ENCODE measurements at places on chromosomes 12 and 14. TPM values are rescaled to one million over a fixed set of nuclear protein-coding genes. Genes with fewer than 3 reads are reported as not detected.

GRCh38 chr14:31275731-31276130 is 68.1 kb upstream of the HECTD1 start:
- DNase-seq = no peak

- no peak for DNase-seq
Observed at GRCh38 chr12:6341417-6342139, at the start of gene TNFRSF1A. Gene TNFRSF1A (minus strand): TSS chr12:6342076. CDS start chr12:6341814, 262 bp downstream.

- no peak for DNase-seq
Observed at GRCh38 chr14:90060312-90060964, 1.4 kb upstream of the KCNK13 start.

- no peak for DNase-seq
Observed at GRCh38 chr12:49801141-49802063, 26.8 kb downstream of the NCKAP5L start.

GRCh38 chr12:6752167-6752920 is 597 bp downstream of the MLF2 start:
- no peak for DNase-seq

GRCh38 chr12:100186071-100186470 is 14.5 kb upstream of the ACTR6 start:
- DNase-seq = no peak

DNA sequence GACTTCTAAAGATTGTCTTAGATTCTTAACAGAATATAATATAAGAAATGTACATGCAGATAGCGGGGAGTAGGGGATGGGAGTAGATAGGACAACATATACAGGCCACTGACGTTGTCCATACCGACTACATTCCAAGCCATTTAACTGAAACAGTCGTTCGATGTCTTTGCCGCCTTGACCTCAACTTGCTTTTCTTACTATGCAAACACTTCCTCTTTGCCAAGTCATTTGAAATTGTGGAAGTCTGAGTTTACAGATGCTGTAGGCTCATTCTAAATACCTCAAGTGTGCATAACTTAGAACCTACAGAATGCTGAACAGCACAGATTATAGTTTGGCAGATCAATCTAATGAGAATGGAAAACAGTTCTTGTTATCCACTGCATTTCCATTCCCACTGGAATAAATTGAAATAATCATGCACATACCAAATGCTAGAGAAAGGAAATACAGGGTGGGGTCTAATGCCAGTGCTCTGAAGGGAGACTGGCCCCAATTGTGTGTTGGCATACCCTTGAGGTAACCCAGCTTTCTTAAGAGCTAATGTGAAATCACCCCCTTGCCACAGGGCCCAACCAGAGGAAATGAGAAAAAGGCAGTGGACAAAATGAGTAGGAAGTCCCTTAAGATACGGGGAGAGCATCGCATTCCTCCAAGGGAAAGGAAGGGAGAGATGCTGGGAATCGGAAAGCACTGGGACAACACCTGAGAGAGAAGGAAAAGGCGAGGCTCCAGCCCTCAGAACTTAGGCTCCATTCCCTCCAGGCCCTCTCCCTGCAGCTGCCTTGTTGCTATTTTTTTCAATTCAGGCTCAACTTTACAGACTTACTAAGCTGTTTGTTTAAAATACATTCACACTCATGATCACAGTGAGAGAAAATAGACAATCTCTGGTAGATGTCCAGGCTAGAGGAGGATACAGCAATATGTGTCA is 380.9 kb upstream of the TMTC1 start:
- no peak for DNase-seq

DNA sequence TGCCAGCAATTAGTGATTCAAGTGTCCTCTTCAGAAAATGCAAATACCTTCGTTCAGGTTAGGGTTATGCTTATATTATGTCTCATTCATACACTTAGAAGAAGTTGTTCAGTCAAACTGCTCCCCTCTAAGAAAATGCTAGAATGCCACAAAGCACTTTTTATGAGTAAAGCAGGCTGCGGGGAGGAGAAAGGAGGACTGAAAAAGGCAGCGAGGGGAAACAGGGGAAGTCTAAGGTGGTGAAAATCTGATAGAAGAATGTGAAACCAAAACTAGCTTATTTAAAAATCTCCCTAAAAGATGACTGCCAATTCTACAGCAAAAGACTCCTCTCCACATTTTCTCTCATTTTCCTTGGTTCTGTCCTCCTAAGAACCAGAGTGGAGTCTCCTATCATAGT is 70.1 kb downstream of the PRKD1 start:
- DNase-seq = no peak

DNA sequence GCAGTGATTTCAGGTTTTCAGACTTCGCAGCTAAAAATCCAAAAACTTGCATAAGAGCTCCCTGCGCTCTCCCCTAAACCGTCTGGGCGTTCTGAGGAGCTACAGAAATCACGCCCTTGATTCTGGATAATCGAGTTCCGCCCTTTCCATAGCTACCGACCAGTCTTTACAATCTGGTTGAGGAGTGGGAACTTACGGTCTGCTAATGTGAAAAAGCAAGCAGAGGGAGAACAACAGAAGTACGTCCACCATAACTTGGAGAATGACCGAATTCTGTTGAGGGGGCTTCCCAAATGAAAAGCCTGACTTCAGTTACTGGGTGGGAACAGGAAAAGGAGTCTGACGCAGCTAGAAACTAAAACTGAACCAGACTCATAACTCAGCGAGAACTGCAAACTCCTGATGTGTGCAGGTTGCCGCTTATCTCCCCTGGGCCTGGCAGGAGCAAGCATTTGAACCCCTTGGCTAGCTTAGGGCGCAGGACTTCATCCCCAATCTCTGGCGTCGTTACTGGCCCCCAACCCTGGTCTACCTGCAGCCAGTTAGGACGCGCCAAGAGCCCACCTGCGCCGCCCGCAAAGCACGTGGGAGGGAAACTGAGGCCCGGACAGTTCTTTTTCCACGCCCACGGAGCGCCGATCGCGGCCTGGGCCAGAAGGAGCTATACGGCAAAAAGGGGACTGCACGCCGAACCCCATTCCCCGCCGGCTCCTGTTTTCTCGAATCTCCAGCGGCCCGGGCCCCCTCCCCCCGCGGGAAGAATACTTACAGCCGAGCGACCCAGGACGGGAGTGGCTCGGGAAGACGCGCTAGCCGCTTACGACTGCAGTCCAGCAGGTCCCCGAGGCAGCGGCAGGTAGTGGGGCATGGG is 838 bp downstream of the LRIG3 start:
- DNase-seq = no peak

GRCh38 chr14:35944847-35945246 is 118.7 kb downstream of the BRMS1L start:
- DNase-seq = no peak

- DNase-seq = no peak
Observed at GRCh38 chr14:22996768-22997654, 12.9 kb downstream of the C14orf93 start.

DNA sequence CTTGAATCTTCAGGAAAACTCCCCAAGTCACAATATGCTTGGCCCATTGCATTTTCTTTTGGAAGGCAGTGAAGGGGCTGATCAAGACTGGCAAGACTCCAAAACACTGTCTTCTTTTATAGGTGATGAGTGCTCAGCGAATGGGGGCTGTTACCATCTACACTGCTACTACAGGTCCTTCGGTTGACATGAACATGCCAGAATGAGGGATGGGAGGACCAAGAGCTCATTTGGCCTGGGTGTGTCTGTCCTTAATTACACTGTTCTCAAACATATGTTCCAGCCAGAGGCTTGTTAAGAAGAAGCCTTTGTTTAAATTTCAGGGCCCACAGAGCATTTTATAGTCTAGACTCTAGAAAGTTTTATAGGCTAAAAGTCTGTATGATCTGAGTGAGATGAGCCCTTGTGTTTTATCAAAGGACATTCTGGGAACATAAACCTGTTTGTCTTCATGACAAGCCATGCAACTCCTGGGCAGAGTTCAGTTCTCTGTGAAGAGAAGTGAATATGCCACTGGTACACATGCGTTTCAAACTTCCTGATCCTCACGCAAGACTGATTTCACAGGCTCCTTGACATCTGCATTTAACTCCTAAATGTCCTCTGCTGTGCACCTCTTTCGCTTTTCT is 4.7 kb upstream of the FAM234B start:
- no peak for DNase-seq

GRCh38 chr12:1726753-1727152 is 35.9 kb downstream of the ADIPOR2 start:
- DNase-seq = no peak

DNA sequence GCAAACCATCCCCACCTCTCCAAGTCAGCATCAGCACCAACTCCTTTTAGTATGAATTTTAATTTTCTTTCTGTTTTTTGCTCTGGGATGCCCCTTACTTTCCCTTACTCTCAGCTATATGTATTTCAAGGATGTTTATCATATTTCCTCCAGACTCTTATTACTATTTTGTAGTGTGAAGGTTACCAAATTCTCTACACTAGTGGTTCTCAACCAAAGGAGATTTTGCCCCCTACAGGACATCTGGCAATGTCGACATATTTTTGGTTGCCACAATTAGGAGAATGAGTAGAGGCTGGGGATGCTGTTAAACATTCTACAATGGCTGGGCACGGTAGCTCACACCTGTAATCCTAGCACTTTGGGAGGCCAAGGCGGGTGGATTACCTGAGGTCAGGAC is 29.1 kb upstream of the SOS2 start:
- DNase-seq = no peak

GRCh38 chr12:57166971-57167371 is 19.6 kb upstream of the LRP1-AS start:
- DNase-seq = peak; percentile 72

GRCh38 chr14:79419571-79420327 is 791.6 kb downstream of the DIO2 start:
- DNase-seq = no peak

- DNase-seq = no peak
Observed at GRCh38 chr14:36222952-36223468, 46.5 kb upstream of the PTCSC3 start.

DNA sequence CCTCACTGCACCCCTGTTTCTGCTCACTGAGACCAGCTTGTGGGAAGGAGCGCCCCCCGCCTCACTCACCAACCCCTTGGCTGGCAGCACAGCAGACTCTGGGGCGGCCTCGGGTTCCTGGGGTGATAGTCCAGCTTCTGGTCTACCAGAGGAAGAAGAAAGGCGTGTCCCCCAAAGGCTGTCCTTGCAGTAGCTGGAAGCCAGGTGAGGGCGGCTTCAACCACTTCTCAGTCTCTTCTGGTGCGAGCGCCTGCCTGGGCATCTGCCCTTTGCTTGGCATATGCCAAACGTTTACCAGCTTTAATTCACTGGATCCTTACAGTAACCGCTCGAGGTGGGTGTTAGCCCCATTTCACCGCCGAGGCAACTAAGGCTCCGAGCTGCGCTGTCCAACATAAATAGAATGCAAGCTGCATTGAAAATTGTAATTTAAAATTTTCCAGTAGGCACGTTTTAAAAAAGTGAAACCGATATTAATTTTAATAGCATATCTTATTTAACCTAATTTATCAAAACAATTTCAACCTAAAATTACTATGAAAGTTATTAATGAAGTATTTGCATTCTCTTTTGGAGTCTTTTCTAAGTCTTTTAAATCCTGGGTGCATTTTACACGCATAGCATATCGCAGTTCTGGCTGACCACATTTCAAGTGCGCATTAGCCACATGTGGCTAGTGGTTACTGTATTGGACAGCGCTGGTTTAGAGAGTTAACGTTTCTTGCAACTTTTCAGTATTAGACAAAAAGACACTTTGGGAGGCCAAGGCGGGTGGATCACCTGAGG is 872 bp downstream of the FAM177A1 start:
- no peak for DNase-seq

- peak; percentile 29 for DNase-seq
Observed at GRCh38 chr14:60184146-60184904, 19.1 kb upstream of the DHRS7 start.

DNA sequence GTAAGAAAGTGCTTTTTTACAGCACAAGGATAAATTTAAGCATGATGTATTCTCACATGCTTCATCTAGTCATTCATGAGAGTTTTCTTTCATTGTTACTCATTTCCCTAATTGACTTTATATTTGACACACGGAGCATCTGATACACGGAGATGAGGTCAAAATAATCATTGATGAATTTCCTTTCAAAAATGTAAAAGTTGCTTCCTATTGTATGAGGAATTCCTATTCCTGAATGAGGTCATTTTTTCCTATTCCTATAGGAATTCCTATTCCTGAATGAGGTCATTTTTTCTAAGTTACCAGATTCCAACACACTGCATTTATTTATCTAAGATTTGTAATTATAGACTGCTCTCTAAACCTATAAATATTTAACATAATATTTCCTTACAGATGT is 316.7 kb upstream of the KITLG start:
- DNase-seq = no peak

DNA sequence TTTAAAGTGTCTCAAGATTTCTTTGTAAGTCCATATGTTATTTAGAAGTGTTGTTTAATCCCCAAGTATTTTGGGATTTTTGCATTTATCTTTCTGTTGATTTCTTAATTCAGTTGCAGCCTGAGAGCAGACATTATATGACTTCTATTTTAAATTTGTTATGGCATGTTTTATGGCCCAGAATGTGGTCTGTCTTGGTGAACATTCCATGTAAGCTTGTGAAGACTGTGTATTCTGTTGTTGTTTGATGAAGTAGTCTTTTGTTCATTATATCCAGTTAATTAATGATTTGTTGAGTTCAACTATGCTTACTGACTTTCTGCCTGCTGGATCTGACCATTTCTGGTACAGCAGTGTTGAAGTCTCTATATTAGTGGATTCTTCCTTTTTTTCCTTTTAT is 34.0 kb downstream of the LEMD3 start:
- DNase-seq = no peak

GRCh38 chr12:112664569-112664968 is 127.0 kb upstream of the RPH3A start:
- DNase-seq = no peak

DNA sequence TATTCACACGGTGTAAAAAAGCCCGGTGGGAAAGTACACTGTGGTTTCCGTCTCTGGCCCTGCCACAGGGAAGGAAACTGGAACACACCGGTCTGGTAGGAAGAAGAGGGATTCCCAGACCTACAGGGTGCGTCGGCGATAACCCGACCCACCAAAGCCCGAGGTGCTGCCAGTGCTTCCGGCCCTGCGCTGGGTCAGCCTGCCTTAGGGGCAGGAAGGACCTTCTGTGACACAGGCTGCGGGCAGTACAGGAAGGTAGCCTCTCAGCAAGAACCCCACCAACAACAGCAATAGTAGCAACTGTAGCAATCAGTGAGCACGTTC is 169.5 kb upstream of the FKBP4 start:
- DNase-seq = no peak

- peak; percentile 78 for DNase-seq
Observed at GRCh38 chr14:90850487-90850886, 34.3 kb upstream of the TTC7B start.

The NTF3 gene
- not detected for total RNA-seq

The ERP27 gene
- 0.07 TPM for total RNA-seq

The MYF5 gene
- not detected for total RNA-seq

The CDK4 gene
- 257 TPM for total RNA-seq

The LRRIQ1 gene
- total RNA-seq = 2.3 TPM

The TCP11L2 gene
- total RNA-seq = 24.9 TPM

The BEST3 gene
- total RNA-seq = 0.14 TPM

The PMEL gene
- total RNA-seq = 0.96 TPM

The NOVA1 gene
- 1.4 TPM for total RNA-seq

The RNF212B gene
- total RNA-seq = not detected

Data from kidney epithelial cell (primary cell).